ENCODE measurements at places on chromosomes 4 and X. TPM values are rescaled to one million over a fixed set of nuclear protein-coding genes. Genes with fewer than 3 reads are reported as not detected.

The FAM114A1 gene
- polyA plus RNA-seq = 33.3 TPM

GRCh38 chr4:174314770-174315169 is 31.1 kb downstream of the CEP44 start:
- DNase-seq = no peak

DNA sequence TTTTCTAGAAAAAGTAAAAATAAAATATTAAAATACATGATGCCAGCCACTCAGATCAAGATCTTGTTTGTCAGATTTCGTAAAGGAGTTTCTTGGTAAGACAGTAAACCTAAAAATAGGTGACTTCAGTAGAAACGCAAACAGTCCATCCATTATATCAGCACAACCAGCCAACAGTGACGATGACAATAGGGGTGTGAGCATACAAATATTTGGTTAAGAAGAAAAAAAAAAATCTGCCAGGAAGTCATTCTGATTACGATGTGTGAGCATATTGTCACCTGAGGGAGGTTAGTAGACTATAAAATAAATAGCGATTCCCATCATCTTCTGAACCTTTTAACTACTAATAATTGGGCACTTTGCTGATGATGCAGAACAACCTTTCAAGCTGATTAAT is 37.6 kb downstream of the SLC7A11 start:
- DNase-seq = no peak

DNA sequence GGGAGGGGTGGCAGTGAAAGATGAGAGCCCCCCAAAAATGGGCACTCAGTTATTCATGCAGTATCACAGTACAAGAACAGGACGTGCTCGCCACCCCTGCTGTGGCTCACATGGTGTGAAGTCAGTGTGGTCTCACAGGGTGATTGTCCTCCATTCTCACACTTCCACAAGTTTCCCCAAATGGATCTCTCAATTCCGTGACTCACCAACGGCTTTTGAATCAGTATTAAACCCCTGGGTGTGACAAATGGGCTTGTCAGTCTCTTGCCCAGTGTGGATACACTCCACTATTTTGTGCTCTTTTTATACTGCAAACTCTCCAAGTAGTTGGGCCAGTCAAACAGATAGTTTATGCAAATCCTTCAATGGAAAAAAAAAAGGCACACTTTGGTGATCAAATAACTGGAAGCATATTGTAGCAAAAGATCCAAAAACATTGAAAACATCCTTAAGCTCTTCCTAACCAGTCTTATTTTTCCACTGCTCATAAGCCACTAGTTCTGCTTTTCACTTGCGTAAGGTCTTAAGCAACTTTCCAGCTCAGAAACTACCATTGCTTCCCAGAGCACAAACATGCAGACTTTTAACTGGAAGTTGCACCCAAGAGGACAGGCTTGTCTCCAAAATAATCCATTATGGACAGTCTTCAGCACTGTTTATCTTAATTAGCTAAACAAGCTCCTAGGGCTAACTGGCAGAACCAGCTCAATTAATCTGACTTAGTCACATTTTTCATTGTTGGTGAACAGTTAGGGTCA is 365.7 kb downstream of the PPP3CA start:
- no peak for DNase-seq

DNA sequence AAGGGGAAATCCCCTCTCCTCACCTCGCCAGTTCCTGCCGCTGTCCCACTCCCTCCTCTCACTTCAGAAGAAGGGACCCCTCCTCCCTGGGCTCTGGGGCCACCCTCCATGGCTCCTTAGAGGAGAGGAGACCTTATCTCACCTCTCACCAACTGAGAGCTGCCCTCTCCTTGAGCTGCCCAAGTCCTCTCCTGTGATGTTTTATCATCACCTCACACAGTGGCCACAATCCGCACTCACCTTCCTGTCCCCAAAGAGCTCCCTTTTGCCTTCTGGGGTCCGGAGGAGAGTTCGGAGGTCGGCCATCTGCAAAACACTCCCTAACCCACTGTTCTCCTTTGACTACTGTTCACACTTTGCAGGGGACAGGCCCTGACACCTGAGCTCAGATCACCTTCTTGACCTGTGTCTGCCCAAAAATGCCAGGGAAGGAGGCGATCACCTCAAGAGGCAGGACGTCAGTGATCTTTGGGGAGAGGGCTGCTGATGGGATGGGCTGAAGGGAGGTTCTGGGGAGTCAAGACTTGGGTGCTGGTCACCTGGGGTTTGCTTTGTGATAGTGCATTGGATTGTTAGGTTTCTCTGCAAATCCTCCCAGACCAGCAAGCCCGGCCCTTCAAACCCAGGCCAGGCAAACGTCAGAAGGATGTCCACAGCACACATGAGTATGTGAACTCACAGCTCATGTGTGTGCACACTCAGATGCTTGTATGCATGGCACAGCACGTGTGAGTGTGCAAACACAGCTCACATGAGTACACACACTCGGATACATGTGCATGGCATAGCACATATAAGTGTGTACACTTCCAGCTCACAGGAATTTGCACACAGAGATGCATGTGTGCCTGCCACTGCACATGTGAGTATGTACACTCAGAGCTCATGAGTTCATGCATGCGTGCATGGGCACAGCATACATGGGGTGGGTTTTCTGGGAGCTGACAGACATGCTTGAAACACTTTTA is 41.8 kb downstream of the HTRA3 start:
- DNase-seq = no peak
